ENCODE measurements at places on chromosomes 2 and 18.

GRCh38 chr2:7601990-7602389 is 684.8 kb downstream of the RNF144A start:
- DNase-seq, result no peak

DNA sequence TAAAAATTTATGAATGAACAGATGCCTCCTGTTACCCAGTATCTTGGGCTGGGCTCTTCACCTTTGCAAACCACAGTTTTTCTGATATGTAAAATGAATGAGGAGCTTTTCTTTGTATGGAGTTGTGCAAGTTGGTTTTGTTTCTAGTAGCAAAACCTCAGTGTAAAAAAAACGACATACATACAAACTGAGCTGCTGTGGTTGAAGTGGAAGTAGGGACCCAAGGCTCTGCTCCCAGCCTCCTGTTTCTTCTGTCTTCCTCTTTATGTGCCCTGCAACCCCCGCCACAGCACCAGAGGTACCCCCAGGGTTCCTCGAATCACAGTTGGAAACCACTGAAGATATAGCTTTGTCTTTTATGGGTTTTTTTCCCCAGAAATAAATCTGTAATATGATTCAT is 118.1 kb downstream of the MYO1B start:
- no peak for DNase-seq

- no peak for DNase-seq
These were observed 236.4 kb downstream of the BCL11A start for GRCh38 chr2:60317034-60317386.

GRCh38 chr2:130870779-130871178 is 34.1 kb downstream of the ARHGEF4 start:
- no peak for DNase-seq

DNA sequence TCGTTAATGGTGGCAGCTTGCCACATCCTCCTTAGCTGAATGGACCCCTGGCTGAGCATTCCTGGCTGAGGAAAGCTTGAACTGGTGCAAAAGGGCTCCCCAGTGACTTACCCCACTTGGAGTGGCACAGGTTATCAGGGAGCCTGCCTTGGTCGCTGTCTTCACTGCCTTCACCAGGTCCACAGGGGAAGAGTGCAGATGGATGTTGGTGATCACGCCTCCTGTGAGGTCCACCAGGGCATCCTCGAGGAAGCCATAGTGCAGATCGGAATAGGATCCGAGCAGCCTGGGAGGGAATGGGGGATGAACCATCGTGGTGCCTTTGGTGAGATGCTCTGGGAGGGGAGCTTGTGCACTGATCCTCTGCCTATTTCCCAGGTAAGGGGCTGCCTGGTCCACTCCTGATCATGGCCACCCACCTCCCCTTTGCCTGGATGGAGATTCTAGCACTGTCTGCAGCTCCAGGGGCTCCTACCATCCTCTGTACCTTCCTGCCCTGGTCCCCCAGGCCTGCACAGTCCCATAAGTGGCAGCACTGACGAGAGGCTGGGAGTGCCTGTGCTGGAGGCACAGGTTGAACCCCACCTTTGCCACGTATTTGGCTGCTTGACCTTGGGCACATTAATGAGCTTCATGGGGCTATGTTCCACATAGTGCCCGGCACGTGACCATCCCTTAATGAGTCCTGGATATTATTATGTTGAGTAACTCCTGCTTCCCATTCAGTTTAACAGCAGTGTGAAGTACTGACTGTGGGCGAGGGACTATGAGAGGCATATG is 43.0 kb downstream of the CAPN13 start:
- no peak for DNase-seq

DNA sequence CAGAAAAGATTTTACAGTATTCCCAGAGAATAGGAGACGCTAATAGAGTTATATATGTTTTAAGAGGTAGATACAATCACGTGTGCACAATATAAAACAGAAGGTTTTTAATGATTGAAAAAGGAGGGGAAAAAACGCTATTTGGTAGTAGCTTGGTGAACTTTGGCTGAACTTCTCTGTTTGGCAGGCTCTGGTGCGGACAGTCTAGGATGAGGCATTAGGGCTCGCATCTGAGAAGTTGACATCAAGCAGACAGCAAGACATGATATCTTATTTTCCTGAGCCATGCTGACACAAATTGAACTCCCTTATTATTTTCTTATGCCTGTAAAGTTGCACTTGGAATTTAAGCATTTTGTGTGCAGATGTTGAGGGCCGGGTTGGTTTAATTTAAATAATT is 176.6 kb downstream of the EN1 start:
- DNase-seq, result no peak

- peak; percentile 61 for DNase-seq
These were observed 14.6 kb downstream of the TNS1 start for GRCh38 chr2:217988014-217988839.

DNA sequence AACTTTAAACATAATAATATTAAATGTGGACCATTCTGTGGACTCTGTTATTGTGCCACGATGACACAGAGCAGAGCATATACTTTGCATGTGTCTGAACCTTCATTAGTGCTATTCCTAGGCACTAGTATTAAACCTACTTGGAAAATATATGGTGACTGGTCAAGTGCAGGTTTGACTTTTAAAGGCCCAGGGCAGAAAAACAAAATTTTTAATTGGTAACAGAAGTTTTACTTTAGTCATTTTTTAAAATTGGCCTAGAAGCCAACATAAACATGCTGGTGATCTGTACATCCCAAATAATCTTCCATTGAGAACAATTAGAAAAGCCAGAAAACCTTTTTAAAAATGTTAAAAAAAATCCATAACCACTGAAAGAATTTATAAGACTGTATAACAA is 16.6 kb downstream of the LDAH start:
- no peak for DNase-seq
